ENCODE measurements at places on chromosomes 6 and 20.

- no peak for DNase-seq
Observed at GRCh38 chr6:158797331-158798310, 21.5 kb downstream of the EZR start.

DNA sequence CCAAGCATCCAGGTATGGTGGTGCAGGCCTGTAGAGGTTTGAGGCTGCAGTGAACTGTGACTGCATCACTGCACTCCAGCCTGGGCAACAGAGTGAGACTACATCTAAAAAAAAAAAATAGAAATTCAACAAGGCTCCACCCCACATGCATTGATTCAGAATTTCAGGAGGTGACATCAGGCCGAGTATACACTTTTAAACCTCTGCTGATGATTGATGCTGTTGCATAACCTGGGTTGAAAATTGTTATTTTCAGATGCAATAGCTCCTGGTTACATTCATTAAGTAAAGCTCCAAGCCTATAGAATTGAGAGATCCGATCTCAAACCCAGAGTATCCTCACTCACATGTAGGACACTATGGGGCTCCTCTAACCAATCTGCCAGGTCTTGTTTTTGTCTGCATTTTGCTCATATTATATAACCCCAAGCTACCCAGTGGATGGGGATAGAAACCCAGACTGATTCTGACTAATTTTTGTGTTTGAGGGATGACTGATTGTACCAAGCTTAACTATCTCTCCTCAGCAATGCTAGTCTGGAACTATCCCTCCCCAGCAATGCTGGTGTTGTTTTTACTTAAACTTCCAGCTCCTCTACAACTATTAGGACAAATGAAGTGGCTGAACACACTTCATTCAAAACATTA, 123.5 kb upstream of the PREP start:
- DNase-seq = no peak

GRCh38 chr20:62816031-62816883, 593 bp upstream of the COL9A3 start:
- no peak for DNase-seq

- DNase-seq = no peak
Observed at GRCh38 chr6:14763616-14764015, 482.3 kb upstream of the JARID2 start.

DNA sequence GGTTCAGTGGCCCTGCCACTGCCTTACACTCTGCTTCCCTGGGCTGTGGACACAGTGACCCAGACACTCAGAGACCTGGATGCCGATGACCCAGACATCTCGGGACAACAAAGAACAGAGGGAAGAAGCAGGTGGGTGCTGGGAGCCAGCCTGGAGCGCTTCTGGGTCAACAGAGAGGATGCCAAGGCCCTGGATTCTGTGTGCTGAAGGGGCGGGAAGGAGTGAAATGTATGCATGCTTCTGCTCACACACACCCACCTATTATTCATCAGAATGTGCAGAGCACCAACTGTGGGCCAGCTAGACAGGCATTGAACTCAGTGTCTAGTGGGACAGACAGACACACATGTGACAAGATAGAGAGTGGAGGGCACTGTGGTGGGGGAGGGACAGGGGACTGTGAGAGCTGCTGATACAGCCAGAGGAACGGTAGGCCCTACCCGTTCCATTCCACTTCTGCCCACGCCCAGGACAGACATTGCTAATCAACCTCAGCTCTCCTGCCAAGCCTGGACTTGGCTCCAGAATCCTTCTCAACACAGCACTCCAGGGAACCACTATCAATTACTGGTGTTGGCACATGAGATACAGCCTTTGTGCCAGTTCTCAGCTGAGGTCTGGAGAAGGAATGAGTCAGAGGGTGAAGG, 20.2 kb downstream of the KCNK15 start:
- DNase-seq = no peak

DNA sequence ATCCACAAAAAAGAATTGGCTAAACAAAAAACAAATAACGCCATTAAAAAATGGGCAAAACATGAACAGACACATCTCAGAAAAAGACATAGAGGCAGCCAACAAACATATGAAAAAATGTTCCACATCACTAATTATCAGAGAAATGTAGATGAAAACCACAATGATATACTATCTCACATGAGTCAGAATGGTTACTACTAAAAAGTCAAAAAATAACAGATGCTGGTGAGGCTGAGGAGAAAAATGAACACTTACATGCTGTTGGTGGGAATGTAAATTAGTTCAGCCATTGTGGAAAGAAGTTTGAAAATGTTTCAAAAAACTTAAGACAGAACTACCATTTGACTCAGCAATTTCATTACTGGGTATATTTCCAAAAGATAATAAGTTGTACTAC, 430.1 kb upstream of the JAG1 start:
- DNase-seq = no peak

GRCh38 chr6:20875369-20875963, 341.2 kb downstream of the CDKAL1 start:
- DNase-seq = no peak

GRCh38 chr6:56033401-56033800, 158.0 kb upstream of the BMP5 start:
- DNase-seq = no peak

GRCh38 chr20:57662456-57663240, 42.4 kb upstream of the ZBP1 start:
- no peak for DNase-seq

DNA sequence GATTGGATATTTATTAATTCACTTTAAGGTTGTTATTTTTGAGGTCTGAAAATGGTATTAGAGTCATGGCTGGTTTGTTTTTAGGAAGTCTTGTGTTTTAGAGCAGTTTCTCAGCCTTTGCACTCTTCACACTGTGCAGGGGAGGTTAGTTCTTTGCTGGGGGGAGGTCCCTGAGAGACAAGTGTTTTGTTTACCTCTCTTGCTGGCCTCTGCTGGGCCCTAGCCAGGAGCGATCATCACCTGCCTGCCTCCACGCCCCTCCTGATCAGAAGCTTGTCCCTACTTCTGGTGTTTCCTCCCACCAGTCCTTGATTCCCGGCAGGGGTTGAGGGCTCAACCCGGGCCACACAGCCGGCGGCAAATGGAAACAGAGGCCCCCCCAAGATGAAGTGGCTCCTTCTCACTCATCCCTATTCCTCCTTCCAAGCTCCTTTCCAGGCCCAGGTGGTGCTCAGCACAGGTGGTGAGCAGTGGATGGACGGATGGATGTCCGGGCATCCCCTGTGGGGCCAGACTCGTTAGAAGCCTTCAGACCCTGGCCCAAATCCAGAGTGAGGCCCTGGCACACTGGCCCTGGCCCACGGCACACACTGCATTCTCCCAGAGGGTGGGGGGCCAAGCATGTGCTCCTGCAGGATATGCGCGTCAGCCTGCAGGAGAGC, 51.3 kb downstream of the GRM4 start:
- DNase-seq = no peak
